ENCODE measurements at places on chromosomes 5 and 9. TPM values are rescaled to one million over a fixed set of nuclear protein-coding genes. Genes with fewer than 3 reads are reported as not detected.

SVEP1 gene
- 0.19 TPM for polyA plus RNA-seq

GRCh38 chr9:30773427-30773826 lies 1611.0 kb upstream of the ACO1 start:
- DNase-seq: no peak

DNA sequence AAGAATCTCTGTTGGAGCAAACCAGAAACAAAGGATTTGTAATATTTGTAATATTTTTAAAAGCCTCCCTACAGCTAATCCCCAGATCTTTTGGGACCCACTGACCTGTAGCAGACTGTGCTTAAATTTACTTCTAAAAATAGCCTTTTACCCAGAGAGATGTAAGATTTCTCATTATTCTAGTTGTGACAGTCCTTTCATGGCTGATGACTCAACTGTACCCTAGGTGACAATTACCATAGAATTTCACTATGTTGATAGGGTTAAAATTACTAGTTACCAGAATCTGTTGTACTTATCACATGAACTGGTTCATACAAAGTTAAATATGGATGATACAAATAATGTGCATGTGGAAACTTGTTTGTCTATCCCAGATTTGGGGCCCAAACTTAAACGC lies 543.9 kb upstream of the SEMA6A start:
- no peak for DNase-seq

DNA sequence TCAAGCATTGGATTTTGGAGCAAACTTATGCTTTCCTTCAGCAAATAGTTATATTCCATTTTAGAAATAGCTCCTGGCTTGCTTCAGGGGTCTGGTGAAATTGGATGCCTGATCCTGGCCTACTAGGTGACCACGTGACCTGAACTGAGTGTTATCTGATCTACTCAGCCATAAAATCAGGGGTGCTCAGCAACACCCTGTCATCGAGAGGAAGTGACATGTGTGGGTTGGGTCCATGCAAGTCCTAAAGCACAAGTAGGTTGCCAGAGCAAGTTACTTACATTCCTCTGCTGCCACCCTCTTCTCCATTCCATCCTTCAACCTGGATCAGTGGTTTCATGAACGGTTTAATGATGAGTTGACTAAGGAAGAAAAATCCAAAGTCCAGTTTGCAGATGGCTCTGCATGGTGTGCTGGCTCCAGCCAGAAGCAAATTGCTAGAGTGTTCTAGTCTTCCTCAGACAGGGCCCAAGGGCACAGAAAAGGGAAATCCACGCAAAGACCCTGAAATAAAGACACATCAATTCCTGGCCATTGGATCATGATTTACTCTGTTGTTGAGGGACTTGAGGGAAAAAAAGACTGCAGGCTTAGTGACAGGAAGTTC lies 2.8 kb upstream of the FAM193B start:
- DNase-seq: no peak

- DNase-seq: no peak
Observed at GRCh38 chr5:136018814-136019783, 9.7 kb upstream of the TGFBI start.

DNA sequence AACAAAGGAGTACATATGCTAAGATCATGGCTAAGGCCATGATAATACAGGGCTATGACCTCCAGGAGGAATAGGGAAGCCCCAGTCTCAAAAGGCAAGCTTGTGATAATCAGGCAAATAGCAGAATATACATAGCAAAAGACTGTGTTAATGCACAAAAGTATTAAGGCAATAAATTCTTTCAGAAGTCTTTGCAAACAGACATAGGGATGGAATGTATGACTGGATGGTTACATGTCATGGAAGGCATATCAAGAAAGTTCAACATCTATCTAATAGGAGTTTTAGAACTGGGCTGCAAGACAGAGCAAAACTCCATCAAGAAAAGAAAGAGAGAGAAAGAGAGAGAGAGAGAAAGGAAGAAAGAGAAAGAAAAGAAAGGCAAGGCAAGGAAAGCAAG lies 264.5 kb upstream of the CDH6 start:
- no peak for DNase-seq

SLCO6A1 gene
- not detected for polyA plus RNA-seq

CBY3 gene
- polyA plus RNA-seq: 0.39 TPM

DNA sequence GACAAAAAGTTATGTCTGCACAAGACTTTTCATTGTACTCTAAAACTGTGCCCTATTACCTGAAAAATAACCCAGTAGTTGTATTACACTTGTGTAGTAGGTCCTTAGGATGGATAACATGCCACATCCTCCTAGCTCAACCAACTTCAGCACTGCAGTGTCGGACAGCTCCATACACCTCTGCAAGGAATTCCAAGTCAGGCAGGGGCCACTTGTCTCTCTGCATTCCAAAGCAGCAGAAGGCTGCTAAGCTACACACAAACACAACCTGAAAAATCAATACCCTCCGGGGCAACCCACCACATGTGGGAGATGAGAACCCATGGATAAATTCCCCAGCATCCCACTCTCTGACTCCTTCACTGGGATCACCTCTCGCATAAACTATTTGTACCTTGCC lies 50.2 kb downstream of the MED10 start:
- DNase-seq: peak; percentile 76

GRCh38 chr5:39148983-39149534 lies 70.3 kb downstream of the FYB1 start:
- no peak for DNase-seq

GRCh38 chr5:75387806-75388205 lies 50.8 kb downstream of the HMGCR start:
- no peak for DNase-seq

GRCh38 chr5:148387325-148387724 lies 3.6 kb downstream of the FBXO38 start:
- no peak for DNase-seq

DNA sequence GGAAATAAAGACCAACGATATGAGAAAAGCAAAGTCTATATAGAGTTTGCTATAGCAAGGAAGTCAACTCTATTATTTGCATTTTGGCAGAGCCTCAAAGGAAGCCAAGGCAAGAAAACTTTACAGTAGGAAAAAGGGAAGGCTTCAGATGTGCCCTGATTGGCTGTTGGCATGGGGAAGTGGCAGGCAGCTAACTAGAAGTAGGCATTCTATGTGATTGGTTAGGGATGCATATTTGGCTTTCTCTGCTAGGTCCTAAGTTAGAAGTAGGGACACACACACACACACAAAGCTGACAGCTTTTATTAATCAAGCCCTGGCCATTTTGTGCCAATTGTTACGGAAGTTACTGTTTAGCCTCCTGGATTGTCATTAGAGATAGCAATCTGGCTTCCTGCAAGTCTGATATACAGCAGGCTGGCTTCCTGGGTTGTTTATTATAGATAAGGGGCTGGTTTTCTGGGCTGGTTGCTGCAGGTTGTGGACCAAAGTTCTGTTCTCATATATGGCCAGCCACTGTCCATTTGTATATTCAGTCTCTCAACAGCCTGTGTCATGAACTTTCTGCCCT lies 308.1 kb upstream of the GRAMD2B start:
- DNase-seq: no peak

GRCh38 chr5:93596676-93597490 lies 13.9 kb downstream of the NR2F1 start:
- no peak for DNase-seq

PCDHB14 gene
- polyA plus RNA-seq: 2.7 TPM

UTP15 gene
- 17.4 TPM for polyA plus RNA-seq

DNA sequence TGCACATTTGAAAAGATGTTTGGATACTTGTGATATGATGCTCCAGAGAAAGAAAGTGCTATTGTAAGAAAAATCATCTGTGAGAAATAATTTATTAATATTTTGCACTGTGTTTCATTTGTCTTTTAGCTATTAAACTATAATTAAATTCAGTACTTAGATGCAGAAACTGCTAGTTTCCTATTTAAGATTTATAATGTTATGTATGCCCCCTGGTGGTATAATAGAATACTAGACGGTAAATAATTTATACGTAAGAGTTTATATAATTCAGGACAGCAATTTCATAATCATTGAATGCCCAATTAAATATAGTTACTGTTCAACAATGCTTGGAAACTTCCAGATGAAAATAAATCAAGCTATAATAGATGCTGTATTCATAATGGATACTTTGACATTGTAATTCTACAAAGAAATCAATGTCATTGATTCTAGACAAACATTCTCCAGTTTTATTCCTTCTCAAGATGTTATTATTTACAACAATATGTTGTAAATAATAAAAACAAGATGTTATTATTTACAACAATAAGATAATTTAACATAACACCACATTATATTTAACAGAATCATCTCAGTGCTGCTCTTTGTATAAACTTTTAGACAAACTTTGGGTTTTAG lies 101.0 kb downstream of the TMEM232 start:
- no peak for DNase-seq

All from H1 (cell line).